ENCODE measurements at places on chromosomes 6 and 20.

- no peak for DNase-seq
Observed at GRCh38 chr6:46637145-46637544, 15.5 kb downstream of the CYP39A1 start.

- DNase-seq = peak; percentile 64
Observed at GRCh38 chr6:139841794-139842215, 467.4 kb upstream of the CITED2 start.

- DNase-seq = no peak
Observed at GRCh38 chr6:142827369-142827768, 117.6 kb downstream of the HIVEP2 start.

- DNase-seq = no peak
Observed at GRCh38 chr20:37898233-37899104, 4.5 kb upstream of the VSTM2L start.

GRCh38 chr20:62119115-62119514, 3.2 kb upstream of the LSM14B start:
- DNase-seq = no peak

GRCh38 chr6:123844011-123844410, 40.3 kb downstream of the NKAIN2 start:
- DNase-seq = no peak

DNA sequence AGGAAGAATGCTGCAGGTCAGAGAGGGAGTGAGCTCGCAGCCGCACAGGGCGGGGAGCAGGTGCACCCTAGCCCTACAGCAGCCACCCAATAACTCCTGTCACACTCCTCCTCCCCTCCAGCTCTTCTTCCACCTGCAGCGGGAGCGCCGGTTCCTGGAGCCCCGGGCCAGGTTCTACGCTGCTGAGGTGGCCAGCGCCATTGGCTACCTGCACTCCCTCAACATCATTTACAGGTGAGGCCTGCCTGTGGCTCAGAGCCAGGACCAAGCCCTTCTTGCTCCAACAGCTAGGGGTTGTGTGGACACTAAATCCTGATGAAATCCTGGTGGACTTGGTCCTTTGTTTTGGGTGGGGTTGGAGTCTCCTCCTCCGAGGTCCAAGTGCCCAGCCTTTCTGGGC, 11.7 kb downstream of the SGK2 start:
- DNase-seq = no peak

GRCh38 chr20:2365666-2366065, 15.0 kb upstream of the TGM6 start:
- DNase-seq = no peak

DNA sequence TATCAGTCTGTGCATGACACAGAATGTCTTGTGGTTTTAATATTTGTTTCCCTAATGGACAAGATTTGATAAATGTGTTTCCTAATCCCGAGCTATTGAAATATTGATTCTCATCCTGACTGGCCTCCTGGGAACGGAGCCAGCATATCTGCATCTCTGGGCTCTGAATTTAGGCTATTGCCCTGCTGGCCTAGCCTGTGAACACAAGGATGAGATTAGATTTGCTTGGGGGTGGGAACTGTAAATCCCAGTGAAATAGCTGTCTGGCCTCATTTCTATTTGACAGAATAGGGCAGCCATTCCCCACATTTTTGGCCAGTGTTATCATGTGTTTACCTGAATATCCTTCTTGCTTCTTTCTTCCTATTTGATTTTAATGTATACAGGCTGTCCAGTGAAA, 198.4 kb upstream of the SOX4 start:
- DNase-seq = no peak

- peak; percentile 46 for DNase-seq
Observed at GRCh38 chr6:8006208-8006607, 58.0 kb downstream of the BLOC1S5 start.

DNA sequence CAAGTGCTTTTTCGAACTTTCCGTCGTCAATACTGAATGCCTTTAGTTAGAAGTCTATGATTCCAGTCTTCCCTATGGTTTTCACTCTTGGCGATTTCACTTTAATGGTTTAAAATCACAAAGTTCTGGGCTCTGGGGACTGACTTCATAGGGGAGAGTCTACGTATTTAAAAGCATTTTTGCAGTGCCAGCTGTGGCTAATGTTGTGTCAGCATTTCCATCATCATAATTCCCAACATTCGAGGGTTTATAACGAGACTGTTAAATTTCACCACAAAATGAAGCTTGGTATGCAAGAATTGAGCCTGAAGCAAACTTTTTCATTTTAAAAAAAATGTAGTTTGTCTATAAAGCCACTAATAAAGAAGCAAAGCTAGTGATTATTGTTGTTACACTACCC, 242.7 kb downstream of the SOX4 start:
- no peak for DNase-seq

DNA sequence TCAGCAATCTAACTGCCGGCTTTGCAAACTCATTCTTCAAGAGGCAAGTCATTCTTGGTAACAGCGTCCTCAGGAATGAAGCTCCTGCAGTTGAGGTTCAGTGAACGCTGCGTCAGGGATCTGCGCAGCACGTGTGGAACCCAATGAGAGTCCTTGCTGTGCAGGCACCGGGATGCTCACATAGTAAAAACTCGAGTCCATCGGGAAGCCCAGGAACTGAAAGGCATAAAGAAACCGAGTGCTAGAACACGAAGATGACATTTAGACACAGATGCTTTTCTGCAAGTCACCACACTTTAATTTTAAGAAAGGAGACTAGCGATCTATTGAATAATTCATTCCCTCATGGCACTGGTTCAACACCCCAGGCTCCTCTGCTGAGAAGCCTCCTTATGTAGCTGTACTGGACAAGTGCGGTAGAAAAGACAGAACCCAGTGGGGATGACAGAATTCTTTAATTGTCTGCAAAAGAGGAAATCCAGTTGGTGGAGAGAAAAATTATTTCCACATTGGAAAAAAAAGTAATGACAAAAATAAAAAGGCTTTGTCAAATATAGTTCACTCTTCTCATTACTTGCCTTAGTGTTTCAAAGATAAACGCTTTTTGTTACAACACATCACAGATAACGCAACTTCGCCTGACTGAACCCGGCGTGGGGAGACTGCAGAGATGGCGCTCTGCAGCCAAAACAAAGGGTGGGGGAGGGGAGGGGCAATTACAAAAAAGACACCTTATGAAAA, 1.9 kb upstream of the AFDN start:
- no peak for DNase-seq

DNA sequence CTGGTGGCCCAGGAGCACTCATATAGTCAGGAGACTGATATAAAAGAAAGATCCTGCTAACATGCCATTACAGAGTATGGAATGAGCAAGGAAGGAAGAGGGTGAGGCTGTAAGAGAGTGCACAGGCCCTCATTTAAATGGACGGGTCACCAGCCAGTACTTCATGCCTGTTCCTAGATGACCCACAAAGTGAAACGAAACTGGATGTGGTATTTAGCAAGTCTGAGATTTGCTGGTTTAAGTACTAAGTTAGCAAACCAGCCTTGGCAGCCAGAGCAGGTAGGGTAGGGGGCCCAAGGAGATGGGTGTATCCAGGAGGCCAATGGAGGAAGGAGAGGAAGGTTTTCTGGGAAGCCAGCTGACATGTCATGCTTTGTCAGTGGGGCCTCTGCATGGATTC, 15.9 kb downstream of the NT5E start:
- no peak for DNase-seq

GRCh38 chr20:10558635-10559187, 115.1 kb downstream of the JAG1 start:
- no peak for DNase-seq

DNA sequence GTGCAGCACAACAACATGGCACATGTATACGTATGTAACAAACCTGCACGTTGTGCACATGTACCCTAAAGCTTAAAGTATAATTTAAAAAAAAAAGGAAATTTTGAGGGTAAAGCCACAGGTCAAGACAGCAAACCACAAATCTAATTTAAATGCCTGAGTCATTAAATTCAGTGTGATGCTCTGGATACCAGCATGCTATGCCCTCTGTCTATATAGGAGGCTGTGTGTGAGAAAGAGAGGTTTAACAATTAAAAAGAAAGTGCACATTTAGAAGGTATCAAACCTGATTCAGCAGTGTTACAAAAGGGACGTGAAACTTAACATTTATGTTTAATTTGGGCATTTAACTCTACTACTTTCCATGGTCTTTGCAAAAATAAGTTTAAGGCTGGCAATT, 276.3 kb downstream of the ADGRB3 start:
- DNase-seq = no peak

GRCh38 chr6:15338476-15338875, 92.6 kb downstream of the JARID2 start:
- peak; percentile 59 for DNase-seq

Data from Kasumi-1 (cell line).